HCT116 (cell line): ENCODE measurements at places on chromosomes 4 and X. TPM values are rescaled to one million over a fixed set of nuclear protein-coding genes. Genes with fewer than 3 reads are reported as not detected.

The TLR1 gene
- total RNA-seq, result 1.4 TPM

The GPR173 gene
- total RNA-seq, result 3.4 TPM

The HELT gene
- not detected for total RNA-seq

The RBMX gene
- 267 TPM for total RNA-seq

The CT55 gene
- total RNA-seq, result not detected

The GPRASP2 gene
- 2.1 TPM for total RNA-seq

The CCDC120 gene
- total RNA-seq, result 13.5 TPM

The H2AZ1 gene
- 839 TPM for total RNA-seq

The CYSLTR1 gene
- total RNA-seq, result not detected

The CDK16 gene
- total RNA-seq, result 131 TPM

The SORCS2 gene
- total RNA-seq, result 0.37 TPM

The HELQ gene
- 14.6 TPM for total RNA-seq

The CHIC1 gene
- 0.10 TPM for total RNA-seq

The PDE6B gene
- total RNA-seq, result not detected

The IQSEC2 gene
- total RNA-seq, result 20.7 TPM

The BCAP31 gene
- total RNA-seq, result 185 TPM

The DOCK11 gene
- 0.59 TPM for total RNA-seq

- DNase-seq, result no peak
Measured at GRCh38 chr4:53702334-53703266, 111.3 kb upstream of the LNX1 start.

GRCh38 chr4:26459054-26459755 lies 31.1 kb downstream of the CCKAR start:
- DNase-seq, result peak; percentile 61

- no peak for DNase-seq
Measured at GRCh38 chrX:12383196-12383595, 244.9 kb downstream of the FRMPD4 start.

DNA sequence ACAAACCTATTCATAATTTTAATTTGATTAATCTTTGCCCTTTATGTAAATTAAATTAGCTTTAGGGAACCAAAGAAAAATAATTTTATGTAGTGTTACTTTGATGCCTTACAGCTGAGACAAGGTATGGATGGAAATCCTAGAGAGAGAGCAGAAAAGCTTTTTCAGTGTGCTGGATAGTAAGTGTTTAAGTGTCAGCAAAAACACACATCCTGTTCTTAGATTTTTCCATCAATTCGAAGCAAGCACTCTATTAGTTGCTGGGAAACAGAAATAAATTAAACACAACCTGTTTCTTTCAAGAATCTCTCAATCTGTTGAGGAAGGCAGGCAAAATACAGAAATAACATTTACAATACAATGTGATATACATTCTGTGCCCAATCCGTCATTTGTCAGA lies 327.8 kb downstream of the GALNTL6 start:
- DNase-seq, result no peak

DNA sequence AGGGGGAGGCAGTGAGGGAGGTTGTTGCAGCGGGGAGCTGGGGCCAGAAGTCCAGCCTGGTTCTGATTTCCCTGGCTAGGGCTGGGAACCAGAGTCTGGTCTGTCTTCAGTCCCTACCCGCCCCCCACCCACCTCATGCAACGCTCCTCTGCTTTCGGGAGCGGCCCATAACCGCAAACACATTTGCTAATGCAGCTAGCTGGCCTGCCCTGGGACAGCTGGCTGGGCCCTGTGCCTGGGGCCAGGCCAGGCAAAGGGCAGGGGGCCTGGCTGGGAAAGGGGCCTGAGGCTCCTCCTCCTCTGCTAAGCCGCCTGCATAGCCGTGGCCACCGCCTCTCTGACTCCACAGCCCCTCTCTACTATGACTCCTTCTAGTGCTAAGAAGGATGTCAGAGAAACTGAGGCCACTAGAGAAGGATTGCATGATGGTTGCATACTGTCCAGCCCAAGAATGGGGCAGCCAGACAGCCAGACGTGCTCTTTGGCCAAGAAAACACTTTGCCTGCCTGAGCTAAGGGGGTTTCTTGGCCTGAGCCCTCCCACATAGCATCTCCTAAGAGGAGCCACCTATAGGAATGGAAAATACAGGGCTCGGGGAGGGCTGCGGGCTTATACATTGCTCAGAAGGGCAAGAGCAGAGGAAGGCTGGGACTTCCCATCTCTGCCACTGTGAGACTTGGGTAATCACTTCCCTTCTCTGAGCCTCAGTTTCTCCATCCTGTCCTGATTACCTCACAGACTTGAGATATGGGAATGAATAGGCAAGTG lies 76.9 kb downstream of the PJA1 start:
- DNase-seq, result no peak

GRCh38 chr4:95167805-95168204 lies 381.0 kb downstream of the UNC5C start:
- DNase-seq, result no peak

DNA sequence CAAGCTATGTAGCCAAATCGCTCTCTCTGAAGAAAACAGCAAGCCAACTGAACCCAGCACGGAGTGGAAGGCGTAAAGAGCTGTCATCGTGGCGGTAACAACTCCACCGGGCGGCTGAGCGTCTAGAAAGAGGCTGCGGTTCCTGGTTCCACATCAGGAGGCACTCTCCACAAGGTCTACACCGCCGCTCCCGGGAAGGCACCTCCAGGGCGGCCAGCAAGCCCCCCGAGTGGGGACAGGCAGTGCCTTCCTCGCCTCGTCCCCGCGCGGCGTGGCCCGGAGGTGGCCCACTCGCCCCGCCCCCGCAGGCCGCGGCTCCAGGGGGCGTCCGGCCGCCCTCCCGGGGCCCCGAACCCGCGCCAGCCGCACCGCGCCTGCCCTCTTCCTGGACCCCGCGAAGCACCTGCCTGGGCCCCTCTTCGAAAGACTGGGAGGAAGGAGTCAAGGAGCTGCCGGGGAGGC lies 755 bp downstream of the KLHL8 start:
- DNase-seq, result no peak

DNA sequence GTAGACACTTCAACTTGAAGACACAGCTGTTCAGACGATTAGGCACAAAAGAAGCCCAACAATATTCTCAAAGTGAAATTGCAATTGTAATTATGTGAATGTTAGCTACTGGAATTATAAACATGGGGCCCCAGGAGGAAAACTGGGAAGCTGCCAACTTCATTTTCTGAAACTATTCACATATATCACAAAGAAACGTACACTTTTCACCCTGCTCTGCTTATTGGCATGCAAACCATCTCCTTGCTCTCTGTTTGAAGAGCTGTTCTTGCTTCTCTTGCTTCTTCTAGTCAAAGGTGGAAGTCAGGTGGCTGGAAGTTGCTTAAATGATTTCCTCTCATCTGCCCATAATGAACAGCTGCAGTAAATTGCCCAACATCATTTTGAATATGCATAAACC lies 320.1 kb downstream of the CFAP299 start:
- no peak for DNase-seq

DNA sequence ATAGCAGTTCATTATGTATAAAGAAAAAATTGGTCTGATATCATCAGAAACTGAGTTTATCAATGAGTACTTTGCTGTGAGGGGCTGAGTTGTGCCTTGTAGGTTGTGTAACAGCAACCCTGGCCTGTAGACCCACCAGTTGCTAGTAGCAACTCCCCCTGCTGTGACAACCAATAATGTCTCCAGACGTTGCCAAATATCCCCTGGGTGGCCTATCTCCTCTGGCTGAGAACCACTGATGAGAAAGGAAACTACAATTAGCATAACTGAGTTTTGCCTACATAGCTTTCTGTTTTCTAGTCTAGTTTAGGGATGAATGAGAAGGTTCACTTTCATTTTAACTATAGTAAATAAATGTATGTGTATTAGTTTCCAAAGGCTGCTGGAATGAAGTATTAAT lies 234.1 kb downstream of the CPE start:
- DNase-seq, result no peak

- DNase-seq, result peak; percentile 21
Measured at GRCh38 chrX:69093960-69094871, 71.0 kb downstream of the PJA1 start.

DNA sequence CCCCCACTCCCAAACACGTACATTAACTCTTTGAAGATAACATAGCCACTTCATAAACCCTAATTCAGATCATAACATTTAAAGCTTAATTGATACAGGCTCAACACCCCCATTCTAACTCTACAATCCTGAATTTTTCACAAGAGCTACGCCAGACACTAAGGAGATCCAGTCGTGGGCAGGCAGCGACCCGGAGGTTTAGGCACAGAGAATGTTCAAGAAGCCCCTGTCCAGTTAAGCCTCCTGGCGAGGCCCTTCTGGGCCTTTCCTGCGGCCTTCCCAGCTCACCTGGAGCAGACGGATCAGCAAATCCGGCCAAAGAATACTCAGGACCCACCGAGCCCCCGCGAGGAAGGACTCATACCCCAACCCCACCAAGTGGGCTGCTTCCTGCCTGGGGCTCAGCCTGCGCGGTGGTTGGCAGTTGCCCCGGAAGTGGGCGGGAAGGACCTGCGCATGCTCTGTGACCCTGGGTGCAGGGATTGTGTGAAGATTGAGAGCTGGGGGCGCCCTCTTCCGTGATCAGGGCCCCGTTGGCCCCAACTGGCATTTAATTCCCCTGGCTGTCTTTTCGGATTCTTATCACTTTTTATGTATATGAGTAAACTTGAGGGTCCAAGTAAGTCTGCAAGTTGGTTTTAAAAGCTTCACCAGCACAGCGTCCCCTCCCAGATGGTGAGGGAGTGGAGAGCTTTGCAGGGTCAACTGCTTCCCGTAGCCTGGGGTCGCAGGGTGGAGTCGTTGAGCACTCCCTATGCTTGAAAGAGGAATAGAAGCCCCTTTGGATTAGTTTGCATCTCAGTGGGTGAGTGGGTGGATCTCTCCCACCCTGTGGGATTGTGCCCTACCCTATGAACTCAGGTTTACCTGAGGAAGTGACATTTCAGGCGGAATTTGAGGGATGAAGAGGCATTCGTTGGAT lies at the start of gene TRIM61:
Gene TRIM61, minus strand, starts transcription at position 415 of the 922 bp plus-strand sequence. CDS start 7,655 bp downstream, outside the sequence.
- DNase-seq, result no peak

DNA sequence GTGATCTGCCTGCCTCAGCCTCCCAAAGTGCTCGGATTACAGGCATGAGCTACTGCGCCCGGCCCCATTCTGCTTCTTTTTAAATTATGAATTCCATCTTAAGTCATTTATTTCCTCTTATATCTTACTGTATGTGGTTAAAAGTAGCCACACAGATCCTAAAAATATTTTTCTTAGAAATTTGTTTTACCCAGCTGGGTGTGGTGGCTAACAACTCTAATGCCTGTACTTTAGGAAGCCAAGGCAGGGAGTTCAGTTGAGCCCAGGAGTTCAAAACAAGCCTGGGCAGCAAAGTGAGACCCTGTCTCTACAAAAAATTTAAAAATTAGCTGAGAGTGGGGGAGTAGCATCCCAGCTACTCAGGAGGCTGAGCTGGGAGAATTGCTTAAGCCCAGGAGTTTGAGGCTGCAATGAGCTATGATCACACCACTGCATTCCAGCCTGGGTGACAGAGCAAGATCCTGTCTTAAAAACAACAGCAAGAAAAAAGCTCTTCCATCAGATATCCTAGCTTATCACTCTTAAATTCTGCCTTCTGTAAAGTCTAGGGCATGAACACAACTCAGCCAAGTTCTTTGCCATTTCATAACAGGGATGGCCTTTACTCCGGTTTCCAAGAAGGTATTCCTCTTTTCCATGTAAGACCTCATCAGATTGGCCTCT lies 15.1 kb upstream of the AFF1 start:
- no peak for DNase-seq

- DNase-seq, result no peak
Measured at GRCh38 chr4:79199743-79200142, 126.1 kb downstream of the NAA11 start.

DNA sequence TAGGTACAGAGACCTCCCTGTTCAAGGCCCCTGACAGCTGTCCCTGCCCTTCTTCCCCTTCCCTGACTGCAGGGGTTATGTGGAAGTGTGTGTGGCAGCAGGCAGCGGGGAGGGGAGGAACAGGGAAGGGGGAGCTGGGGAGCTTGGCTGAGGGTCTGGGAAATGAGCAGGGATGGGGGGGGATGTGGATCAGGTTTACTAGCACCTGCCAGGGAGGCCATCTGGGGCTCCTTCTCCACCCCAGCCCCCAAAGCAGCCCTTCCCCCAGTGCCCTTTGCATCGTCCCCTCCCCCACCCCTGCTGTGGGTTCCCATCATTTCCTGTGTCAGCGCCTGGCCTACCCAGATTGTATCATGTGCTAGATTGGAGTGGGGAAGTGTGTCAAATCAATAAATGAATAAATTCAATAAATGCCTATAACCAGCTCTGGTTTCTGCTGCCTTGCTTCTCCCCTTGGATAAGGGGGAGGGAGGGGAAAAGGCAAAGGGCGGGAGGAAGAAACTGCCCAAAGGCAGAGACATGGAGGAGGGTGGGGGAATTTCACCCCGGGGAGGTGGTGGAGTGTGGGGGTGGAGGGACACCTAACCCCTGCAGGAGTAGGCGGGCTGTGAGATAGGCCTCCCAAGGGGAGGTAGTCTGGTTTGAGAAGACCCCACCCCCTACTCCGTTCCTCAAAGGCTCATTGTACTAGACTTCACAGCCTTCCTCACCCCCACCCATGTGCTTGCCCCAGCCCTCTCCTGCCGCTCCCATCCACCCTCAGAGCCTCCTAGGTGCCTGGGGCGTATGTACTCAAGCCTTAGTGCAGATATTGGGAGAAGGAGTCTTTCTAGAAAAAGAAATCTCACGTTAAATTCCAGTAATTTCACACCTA lies 3.2 kb downstream of the CXorf65 start:
- DNase-seq, result no peak

GRCh38 chr4:11431111-11431510 lies 2.4 kb upstream of the HS3ST1 start:
- DNase-seq, result no peak

GRCh38 chr4:56271131-56271530 lies 116.2 kb downstream of the AASDH start:
- no peak for DNase-seq

GRCh38 chrX:45515262-45516215 lies 314.9 kb upstream of the DIPK2B start:
- DNase-seq, result peak; percentile 62

DNA sequence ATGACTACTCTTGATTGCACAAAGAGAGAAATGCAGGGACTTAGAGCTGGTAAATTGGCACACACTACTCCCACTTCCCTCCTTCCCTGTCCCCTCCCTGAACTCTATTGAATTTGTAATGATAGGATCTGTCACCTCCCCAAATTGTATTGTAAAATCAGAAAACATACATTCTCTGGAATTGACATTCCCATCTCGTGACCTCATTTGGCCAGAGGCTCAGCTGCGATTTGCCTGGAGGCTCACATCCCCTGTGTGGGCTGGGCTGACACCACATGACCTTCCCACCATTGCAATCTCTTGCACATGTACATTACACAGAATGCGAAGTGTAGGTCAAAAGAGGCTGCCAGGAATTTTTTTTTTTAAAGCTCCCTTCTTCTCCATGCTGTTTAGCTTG lies 172.1 kb downstream of the MID1IP1 start:
- DNase-seq, result no peak

GRCh38 chr4:141788169-141788915 lies 152.0 kb downstream of the IL15 start:
- DNase-seq, result no peak

- DNase-seq, result no peak
Measured at GRCh38 chrX:57282568-57282967, 3.9 kb upstream of the FAAH2 start.

DNA sequence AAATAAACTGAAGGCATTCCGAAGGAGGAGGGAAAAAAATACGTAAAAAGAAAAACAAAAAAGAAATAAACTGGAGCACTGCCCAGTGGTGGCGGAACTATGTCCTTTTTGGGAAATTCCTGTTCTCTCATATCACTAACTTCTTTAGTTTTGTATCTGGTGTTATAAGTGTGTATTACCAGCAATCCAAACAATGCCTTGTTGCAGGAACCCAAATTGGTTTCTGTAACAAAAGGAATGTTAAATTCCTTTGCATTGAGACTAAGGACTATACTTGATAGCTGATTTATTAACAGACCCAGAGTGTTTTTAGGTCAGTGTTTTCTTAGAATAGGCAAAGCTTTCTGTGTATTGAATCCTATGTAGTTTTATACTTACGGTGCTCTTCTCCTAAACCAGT lies 6.6 kb downstream of the CCNG2 start:
- no peak for DNase-seq
